Neural crest cell (in vitro differentiated cells): ENCODE measurements at places on chromosomes 2 and 18.

- no peak for DNase-seq
These were observed 276.4 kb downstream of the RPIA start for GRCh38 chr2:88967844-88968243.

- DNase-seq = no peak
These were observed 475.2 kb upstream of the UBE2E3 start for GRCh38 chr2:180505203-180505602.

GRCh38 chr18:33014060-33014796 lies 241.4 kb upstream of the KLHL14 start:
- DNase-seq = no peak

GRCh38 chr2:72497763-72498162 lies 328.1 kb downstream of the EXOC6B start:
- DNase-seq = no peak

DNA sequence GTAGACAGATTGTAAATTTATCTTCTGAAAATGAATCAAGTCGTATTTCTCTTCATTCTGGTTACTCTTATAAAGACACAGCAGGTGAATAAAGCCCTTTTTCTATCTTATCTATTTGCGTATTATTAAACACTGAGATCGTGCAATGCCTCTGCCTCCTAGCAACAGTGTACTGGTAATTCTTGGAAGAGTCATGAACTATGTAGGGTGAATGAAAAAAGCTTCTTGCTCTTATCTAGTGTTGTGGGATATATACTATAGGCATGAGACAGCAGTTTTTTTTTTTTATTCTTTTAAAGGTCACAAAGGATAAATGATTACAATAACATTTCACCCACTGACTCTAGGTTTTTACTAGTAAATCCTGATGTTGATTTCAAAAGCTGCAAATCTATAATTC lies 324.2 kb downstream of the PDE11A start:
- DNase-seq = no peak

GRCh38 chr2:33141476-33141875 lies 194.7 kb downstream of the LTBP1 start:
- DNase-seq = no peak

- no peak for DNase-seq
These were observed 2.4 kb upstream of the IMPA2 start for GRCh38 chr18:11978956-11979355.

- DNase-seq = no peak
These were observed 901.6 kb downstream of the EPHA4 start for GRCh38 chr2:220670511-220670910.

GRCh38 chr2:236892721-236893120 lies 193.0 kb upstream of the COPS8 start:
- DNase-seq = no peak

GRCh38 chr2:7083580-7084509 lies 166.6 kb downstream of the RNF144A start:
- DNase-seq = no peak

GRCh38 chr2:156189143-156189542 lies 143.4 kb downstream of the NR4A2 start:
- DNase-seq = no peak

- DNase-seq = no peak
These were observed 504.2 kb downstream of the TDRD15 start for GRCh38 chr2:21627938-21628337.

- DNase-seq = no peak
These were observed 113.3 kb downstream of the SCG2 start for GRCh38 chr2:223488814-223489213.

- no peak for DNase-seq
These were observed 20.1 kb upstream of the WIPF1 start for GRCh38 chr2:174617718-174618117.

- DNase-seq = no peak
These were observed 4.8 kb downstream of the FAM228A start for GRCh38 chr2:24179683-24180082.

DNA sequence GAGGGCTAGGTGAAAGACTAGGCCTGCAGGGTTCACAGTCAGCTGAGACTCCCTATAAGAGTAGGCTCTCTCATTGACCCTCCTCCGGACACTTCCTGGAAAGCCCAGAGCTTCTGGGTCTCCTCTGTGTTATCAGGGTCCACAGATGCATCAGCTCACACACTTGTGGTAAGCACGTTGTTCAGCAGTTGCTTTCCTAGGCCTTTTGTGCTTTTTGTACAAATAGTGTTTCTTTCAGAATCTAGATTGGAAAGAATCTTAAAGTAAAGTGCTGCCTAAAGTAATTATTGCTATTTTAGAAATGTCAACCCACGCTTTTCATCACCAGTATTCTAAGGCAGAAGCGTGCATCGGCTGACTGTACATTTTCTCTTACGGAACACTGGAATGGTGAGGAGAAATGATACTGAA lies 15.5 kb downstream of the SLC9A2 start:
- DNase-seq = no peak

GRCh38 chr2:28869494-28870145 lies 489 bp downstream of the TRMT61B start:
- no peak for DNase-seq

GRCh38 chr18:73917046-73917445 lies 230.6 kb downstream of the FBXO15 start:
- no peak for DNase-seq

- DNase-seq = no peak
These were observed 190.1 kb downstream of the PDE11A start for GRCh38 chr2:177882501-177882900.

GRCh38 chr2:59824314-59824713 lies 729.1 kb downstream of the BCL11A start:
- no peak for DNase-seq
